ENCODE measurements at places on chromosomes 4 and X. TPM values are rescaled to one million over a fixed set of nuclear protein-coding genes. Genes with fewer than 3 reads are reported as not detected.

DNA sequence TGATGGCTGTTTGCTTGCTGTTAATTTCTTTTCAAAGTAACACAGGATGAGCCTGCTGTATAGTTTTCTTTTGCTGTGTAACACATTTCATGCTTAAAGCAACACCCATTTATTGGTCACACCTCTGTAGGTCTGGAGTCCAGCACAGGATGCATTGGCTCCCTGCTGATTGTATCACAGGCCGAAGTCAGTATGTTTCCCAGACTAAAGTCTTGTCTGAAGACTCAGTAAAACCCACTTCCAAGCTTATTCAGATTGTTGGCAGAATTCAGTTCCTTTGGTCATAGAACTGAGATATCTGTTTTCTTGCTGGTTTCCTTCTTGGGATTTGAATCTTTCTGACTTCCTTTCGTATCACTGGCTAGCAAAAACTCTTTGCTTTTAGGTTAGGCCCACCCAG lies 54.3 kb downstream of the LRP2BP start:
- no peak for DNase-seq

- DNase-seq: no peak
Observed at GRCh38 chrX:16807548-16807947, 21.3 kb downstream of the TXLNG start.

- no peak for DNase-seq
Observed at GRCh38 chr4:16952462-16952871, 54.0 kb upstream of the LDB2 start.

GRCh38 chr4:165312506-165312905 lies 15.0 kb upstream of the MSMO1 start:
- DNase-seq: no peak

The JADE3 gene
- total RNA-seq: 7.4 TPM

The NKX3-2 gene
- total RNA-seq: 0.09 TPM
